ENCODE measurements at places on chromosomes 11 and 22.

DNA sequence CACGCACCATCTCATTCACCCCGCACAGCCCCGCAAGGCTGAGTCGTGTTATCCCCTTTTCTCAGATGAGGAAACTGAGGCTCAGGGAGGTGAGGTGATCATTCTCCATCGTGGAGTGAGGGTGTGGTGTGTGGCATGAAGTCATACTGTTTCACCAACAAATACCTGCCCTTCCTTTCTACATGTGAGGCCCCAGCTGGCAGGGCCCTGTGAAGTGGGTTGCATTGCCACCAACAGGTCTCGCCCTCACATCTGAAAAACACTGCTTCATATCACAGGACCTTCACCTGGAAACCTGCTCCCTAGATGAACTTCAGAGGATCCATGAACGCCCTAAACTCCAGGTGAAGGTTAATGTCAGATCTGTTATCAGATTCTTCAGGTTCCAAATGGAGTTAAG is 4.3 kb downstream of the SSTR3 start:
- DNase-seq: no peak

DNA sequence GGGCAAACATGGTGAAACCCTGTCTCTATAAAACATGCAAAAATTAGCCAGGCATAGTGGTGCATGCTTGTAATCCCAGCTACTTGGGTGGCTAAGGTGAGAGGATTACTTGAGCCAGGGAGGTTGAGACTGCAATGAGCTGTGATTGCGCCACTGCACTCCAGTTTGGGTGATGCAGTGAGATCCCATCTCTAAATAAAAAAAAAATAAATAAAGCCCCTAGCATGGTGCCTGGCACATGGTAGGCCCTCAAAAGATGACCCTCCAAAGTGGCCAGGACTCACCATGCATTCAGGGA is 74.6 kb downstream of the PTPRJ start:
- DNase-seq: no peak

GRCh38 chr11:97908354-97908753 is 1112.4 kb upstream of the CNTN5 start:
- no peak for DNase-seq

DNA sequence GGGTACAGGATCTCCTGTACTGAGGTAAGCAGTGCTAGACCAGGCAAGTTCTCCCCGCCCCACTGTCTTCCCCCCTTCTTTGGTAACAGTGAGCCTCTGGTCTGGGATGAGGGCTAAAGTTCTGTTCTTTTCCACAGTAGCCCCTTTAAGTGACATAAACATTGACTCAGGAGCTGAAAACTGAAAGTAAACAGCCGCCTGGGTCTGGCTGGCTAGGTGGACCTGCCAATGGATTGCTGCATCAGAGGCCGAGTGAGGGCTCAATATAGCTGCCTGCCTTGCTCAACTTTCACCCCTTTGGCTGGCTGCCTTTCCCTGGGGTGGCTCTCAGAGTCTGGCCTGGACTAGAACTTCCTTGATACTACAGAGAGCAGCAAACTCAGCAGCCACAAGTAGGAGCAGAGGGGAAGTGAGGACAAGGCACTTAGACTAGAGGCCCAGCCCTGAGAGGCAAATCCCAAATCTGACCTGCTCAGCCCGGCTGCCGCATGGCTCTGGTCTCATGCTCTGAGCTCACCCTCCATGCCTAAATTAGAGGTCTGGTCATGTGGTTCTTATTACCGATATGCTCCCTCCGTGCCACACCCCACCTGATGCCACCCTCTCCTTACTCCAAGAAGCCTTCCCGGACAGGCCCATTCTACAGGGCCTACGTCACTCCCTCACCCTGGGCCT is 9.6 kb upstream of the UCP3 start:
- DNase-seq: no peak

All from SHP77 treated with DMSO at 0.1 percent for 48 hours (cell line).